ENCODE measurements at places on chromosomes 7 and 10. TPM values are rescaled to one million over a fixed set of nuclear protein-coding genes. Genes with fewer than 3 reads are reported as not detected.

CUL1 gene
- 68.6 TPM for total RNA-seq

CPA5 gene
- total RNA-seq, result 4.4 TPM

ENTPD1 gene
- total RNA-seq, result 0.53 TPM

SLC18A2 gene
- not detected for total RNA-seq

JMJD1C gene
- 67.3 TPM for total RNA-seq

NPY gene
- total RNA-seq, result not detected
